ENCODE measurements at places on chromosomes 4 and X.

- DNase-seq = peak; percentile 39
Measured at GRCh38 chr4:149785696-149786431, 29.8 kb downstream of the IQCM start.

GRCh38 chr4:181957088-181957487, 286.1 kb upstream of the TENM3 start:
- DNase-seq = peak; percentile 45

DNA sequence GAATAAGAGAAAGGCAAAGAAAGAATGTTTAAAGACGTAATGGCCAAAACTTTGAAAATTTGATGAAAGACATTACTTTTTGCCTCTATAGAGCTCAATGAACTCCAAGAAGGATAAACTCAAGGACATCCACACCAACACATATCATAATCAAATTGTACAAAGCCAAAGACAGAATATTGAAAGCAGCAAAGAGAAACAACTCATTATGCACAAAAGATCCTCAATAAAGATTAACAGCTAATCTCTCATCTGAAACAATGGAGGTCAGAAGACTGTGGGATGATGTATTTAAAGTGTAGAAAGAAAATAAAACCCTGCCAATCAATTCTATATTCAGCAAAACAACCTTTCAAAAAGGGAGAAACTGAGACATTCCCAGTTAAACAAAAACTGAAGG, 129.1 kb upstream of the TEX13D start:
- DNase-seq = no peak

- no peak for DNase-seq
Measured at GRCh38 chrX:72330131-72330530, 24.4 kb upstream of the CITED1 start.

- DNase-seq = no peak
Measured at GRCh38 chr4:128862608-128863311, 53.3 kb downstream of the JADE1 start.

DNA sequence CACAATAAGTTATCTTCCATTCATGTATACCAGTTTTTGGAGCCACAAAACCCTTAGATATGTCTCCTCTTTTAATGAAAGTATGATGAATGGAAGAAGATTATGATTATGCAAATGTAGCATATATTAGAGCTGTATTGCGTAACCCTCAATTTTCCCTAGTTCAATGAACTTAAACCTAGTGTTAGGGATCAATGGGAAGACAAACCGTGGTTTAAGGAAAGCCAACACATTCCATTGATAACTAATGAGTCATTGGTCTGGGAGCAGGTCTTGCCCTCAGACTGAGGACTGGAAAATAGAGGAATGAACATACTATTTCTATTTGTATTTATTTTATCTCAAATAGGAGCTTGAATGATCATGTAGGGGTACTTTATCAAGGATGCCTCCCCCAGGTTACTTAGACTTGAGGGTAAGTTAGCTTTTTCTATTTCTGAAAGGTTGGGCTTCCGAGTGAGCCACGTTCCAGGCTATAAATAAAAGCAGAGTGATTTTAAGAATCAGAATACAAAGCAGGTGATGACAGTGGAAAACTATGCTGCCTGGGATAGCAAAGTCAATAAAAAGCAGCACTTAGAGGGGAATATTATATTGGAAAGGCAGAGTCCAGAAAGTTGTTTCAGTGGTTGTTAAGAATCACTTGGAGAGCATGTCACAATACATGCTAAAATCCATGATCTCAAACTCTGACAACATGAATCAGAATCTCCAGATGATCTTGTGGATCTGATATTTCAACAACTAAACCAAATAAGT, 356.0 kb downstream of the ADAM29 start:
- DNase-seq = peak; percentile 18

- no peak for DNase-seq
Measured at GRCh38 chr4:138992676-138993075, 22.9 kb upstream of the NOCT start.

DNA sequence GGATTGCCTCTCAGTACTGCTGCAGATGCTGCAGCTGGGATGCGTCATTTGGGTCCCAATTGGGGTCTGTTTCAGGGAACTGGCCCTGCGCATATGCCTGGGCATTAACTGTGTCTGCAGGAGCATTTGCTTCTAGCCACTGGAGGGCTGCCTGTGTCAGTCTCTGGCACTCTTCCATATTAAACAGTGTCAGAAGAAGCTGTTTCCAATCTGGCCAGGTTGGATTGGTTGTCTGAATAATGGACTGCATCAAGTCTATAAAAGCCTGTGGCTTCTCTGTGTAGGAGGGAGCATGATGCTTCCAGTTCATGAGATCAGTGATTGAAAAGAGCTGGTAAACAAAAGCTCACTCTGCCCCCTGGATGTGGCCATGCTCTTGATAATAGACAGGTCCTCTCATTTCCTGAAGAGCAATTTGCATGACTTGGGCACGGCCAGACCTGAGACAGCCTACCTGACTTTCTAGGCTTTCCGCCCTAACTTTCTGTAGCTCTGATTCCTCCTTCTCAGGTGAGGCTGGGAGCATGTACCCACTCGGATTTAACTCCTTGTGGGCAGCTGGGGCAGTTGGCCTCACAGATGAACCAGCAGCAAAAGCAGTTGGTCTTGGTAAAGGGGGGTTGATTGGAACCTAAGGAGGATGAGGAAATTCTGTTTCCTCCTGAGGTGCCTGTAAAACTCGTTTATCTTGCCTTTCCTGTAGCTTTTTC, 29.2 kb downstream of the SULT1E1 start:
- DNase-seq = no peak

- DNase-seq = no peak
Measured at GRCh38 chrX:20056704-20057103, 60.0 kb downstream of the MAP7D2 start.

DNA sequence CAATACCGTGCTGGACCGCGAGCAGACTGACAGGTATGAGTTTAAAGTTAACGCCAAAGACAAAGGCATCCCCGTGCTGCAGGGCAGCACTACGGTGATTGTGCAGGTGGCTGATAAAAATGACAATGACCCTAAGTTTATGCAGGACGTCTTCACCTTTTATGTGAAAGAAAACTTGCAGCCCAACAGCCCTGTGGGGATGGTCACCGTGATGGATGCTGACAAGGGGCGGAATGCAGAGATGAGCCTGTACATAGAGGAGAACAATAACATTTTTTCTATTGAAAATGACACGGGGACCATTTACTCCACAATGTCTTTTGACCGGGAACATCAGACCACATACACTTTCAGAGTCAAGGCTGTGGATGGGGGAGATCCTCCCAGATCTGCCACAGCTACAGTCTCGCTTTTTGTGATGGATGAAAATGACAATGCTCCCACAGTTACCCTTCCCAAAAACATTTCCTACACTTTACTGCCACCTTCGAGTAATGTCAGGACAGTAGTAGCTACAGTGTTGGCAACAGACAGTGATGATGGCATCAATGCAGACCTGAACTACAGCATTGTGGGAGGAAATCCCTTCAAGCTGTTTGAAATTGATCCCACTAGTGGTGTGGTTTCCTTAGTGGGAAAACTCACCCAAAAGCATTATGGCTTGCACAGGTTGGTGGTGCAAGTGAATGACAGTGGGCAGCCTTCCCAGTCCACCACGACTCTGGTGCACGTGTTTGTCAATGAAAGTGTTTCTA, 3.2 kb downstream of the PCDH7 start:
- DNase-seq = no peak

DNA sequence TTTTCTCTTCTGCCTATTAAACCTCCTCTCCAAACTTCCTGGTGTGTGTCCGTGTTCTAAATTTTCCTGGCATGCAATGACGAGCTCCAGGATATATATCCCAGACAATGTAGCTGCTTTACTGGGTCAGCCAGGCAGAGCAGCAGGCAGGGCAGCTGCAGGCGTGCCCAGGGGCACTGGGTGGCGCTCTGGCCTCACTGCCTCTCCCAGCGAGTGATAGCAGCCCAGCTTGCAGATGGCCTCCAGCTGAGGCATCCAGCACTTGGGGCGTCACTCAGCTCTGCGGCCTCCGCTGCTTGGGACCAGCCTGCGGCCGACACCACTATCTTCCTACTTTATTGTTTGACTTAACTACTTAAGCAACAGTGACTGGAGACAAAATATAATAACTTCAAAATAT, 23.0 kb upstream of the UBA6 start:
- DNase-seq = peak; percentile 32

- DNase-seq = no peak
Measured at GRCh38 chrX:27276751-27277150, 186.4 kb downstream of the PPP4R3C start.

GRCh38 chr4:164383358-164384220, 370.3 kb upstream of the SMIM31 start:
- DNase-seq = peak; percentile 29

DNA sequence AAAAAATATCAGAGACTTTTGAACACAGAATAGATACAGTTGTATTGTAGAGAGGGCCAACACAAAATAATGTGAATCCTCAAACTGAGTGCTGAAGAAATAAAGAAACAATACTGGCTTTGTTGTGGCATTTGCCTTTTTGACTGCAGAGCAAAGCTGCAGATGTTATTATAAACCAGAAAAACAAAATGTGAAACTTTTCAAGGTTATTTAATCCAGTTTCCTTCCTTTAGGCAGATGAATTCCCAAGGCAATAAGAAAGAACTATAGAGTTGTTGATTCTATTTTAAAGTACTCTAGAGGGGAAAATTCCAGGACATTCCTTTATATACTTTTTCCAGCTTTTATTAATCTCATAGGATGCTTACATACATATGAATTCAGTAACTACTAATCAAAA, 186.8 kb downstream of the NDST4 start:
- DNase-seq = no peak

DNA sequence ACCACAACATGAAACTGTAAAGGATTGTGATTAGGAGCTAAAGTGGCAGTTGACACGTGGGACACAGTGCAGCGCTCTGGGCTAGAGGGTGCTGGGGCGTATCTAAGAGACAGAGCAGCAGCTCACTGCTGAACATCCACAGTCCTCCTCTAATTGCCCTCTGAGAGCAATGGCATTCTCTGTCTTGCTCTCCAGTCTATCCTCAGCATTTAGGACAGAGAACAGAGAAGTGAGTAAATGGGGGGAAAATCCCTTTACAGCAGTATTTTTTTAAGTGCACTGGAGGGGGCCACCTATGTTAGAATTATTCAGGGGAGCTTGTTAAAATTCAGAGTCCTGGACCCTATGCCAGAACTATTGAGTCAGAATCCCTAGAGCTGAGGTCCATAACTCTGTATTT, 4.2 kb upstream of the TMEM154 start:
- no peak for DNase-seq

DNA sequence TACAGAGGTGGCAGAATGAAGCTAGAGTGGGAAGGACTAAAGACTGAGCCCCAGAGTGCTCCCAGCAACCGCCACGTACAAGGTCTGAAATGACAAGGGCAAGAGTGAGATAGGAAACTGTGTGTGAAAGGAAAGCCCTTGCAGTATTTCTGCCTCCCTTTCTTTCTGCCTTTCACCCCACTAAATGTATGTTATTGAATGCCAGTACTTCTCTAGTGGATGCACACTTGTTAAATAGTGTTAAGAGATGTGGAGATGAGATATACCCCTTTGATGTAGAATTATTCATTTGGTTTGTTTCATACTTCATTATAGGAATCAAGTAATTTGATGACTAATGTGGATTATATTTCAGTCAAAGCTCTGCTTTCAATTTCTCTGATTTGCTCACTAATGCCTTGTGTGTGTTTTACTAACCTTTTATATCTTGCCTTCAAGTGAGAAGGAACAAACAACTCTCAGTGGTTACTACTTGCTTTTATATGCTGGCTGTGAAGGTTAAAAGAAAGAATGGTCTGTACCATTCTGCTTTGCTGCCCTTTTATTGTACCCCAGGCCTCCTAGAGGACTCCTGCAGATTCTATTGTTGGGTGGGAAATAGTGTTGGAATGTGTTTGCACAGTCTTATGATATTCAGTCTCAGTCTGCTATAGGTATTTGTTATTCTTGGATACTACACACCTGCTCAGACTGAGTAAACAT, 8.0 kb upstream of the ANXA3 start:
- no peak for DNase-seq

DNA sequence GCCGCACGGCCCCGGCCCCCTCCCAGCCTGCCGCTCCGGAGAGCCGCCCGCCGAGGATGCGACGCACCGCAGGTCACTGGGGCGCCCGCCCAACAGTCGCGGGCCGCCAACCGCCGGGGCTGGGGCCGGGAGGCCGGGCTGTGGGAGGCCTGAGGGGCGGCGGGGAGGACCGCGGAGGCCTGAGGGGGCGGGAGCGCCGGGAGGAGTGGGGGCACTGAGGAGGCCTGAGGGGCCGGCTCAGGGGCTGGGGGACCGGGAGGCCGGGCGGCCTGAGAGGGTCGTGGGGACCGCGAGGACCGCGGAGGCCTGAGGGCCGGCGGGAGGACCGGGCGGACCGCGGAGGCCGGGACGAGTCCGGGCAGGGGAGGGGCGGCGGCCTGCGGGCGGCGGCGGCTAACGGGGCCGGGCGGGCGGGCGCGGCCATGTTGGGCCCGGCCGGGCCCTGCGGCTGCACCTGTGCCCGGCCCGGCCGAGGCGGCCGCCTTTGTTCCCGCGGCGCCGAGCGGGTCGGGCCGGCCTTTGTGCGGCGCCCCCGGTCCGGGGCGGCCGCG, 353 bp downstream of the NSD2 start:
- peak; percentile 64 for DNase-seq

DNA sequence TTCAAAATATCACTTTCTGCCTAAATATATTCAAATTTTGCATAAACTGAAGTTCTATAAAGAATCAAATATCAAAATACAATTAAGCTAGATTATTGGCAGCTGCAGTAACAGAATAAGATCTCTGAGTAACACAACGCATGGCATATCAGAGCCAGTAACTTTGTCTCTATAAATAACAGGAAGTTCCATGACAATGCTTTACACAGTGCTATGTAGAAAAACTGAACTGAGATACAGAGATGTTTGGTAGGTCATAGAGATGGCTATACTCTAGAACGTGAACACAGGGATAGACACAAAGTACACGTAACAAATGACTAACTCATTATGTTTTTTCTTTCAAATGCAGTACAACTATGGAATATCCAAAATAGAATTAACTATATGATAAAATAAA, 18.2 kb downstream of the UBE2D3 start:
- no peak for DNase-seq

DNA sequence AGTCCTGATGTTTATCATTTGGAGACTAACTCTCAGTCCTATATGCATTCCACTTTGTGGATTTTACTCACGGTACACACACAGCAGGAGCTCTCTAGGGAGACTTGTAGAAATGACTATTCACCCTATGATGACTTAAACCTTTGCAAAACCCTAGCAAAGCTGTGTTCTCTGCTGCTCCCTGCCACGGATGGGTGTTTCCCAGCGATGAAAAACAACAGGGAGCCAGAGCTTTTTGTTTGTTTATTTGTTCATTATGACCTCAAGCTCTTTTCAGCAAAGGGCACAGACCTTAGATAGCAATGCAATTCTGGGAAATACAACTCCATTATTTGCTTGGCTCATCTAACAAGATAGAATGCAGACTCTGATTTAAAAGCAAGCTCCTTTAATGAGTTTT, 156.6 kb downstream of the GRIA3 start:
- peak; percentile 24 for DNase-seq
